Ovary (tissue), 10 donors: ENCODE measurements at places on chromosomes 4 and X. TPM values are rescaled to one million over a fixed set of nuclear protein-coding genes. Genes with fewer than 3 reads are reported as not detected.

DNA sequence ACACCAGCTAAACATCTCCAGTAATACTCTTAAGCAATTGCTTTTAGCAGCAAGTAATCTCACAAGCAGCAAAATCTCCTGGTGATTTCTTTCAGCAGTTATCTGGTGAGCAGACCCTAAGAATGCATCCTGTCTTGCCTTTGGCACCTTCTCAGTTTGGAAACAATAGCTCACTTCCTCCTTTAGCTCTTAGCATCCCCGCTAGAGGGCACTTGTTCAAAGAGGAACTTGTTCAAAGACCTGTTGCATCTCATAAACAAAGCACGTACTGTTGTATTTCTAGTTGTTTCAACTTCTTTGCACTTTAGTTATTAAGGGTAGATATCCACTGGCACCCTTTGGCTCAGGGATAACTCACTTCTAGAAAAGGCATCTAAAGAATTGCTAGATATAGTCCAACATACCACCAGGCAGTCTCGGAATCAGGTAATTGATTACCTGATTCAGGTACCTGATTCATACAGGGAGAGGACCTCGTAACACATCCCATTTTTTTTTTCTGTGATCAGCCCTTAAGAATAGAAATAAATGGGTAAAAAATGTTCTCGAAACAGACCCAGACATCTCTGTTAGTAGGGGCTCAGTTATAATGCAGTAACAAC lies 81.9 kb upstream of the QRFPR start:
- no peak overlapping the region for H3K4me3 ChIP-seq
- H3K4me1 ChIP-seq: no peaks in the 10 kb centered on the region
- H3K36me3 ChIP-seq: no peaks in the 10 kb centered on the region

- no peaks in the 10 kb centered on the region for H3K4me1 ChIP-seq
- no peaks in the 10 kb centered on the region for H3K36me3 ChIP-seq
- H3K27ac ChIP-seq: no peak overlapping the region
Measured at GRCh38 chr4:151658959-151659600, 101.7 kb downstream of the GATB start.

DNA sequence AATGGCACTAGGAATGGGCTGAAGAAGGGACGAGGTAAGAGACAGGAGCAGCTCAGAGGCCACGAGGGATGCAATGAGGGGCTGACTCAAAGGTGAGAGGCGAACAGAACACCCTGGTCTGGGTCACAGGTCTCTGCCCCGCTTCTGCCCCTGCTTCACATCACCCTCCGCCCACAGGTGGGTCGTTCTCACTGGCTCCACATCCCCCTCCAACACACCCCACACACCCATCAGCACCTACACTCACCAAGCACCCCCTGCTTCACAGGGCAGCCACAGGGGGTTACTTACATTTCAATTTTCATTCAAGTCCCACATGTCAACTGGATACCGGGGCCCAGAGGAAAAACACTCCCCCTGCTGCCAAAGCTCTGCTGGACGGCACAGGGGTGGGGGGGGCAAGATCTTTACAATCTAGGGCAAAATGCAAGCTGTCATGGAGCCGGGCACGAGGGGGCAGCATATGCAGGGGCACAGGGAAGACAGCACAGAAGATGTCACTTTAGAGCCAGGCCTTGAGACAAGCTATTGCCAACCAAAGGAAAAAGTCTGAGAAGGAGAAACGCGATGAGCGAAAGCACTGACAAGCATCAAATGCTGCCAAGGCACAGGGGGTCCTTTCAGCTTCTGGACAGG lies 94.0 kb downstream of the AFAP1 start:
- no peak for DNase-seq
- no peak overlapping the region for H3K4me3 ChIP-seq
- peaks cover 18% of the 10 kb centered on the region for H3K4me1 ChIP-seq
- H3K27ac ChIP-seq: no peak overlapping the region

- H3K36me3 ChIP-seq: no peaks in the 10 kb centered on the region
- H3K27ac ChIP-seq: no peak overlapping the region
- no peak overlapping the region for H3K4me3 ChIP-seq
- H3K27me3 ChIP-seq: no peaks in the 10 kb centered on the region
- DNase-seq: no peak
Measured at GRCh38 chr4:150236626-150237025, 158.4 kb downstream of the DCLK2 start.

GRCh38 chr4:2790583-2791517 lies 2.0 kb upstream of the SH3BP2 start:
- H3K4me3 ChIP-seq: no peak overlapping the region
- H3K36me3 ChIP-seq: no peaks in the 10 kb centered on the region
- no peak overlapping the region for H3K27ac ChIP-seq
- DNase-seq: peak; percentile 28

DNA sequence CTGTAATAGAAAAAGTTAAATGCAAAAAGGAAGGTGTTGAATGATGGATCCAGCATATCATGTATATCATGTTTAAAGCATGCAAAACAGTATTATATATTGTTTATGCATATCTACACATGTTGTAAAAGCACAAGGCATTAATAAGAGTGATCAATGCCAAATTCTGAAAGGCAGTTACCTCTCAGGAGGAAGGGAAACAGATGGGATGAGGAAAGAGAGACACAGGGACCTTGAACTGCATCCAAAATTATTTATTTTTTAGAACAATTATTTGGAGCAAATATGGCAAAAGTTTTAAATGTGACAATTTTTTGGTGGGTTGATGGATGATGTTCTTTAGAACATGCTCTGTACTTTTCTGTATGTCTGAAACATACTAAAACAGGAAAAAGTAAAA lies 193.4 kb downstream of the CLCN4 start:
- DNase-seq: no peak
- H3K36me3 ChIP-seq: no peaks in the 10 kb centered on the region
- no peak overlapping the region for H3K4me3 ChIP-seq
- no peak overlapping the region for H3K27ac ChIP-seq

DNA sequence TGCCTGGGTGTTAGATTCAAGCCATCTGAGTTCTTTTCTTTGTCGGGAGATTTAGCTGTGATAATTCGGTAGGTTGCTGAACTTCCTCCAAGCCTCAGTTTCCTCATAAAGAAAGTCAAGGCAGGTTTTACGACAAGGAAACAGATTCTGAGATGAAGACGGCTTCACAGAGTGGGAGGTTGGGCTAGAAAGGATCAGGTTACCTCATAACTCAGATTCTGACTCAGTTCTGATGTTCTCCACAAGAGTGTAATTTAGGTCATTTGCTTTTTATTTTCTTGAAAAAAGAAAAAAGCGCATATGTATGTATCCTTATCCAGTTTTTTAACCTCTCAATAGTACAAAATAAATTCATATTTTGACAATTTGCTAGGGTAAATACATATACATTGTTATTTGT lies 47.2 kb upstream of the ELOVL6 start:
- H3K4me1 ChIP-seq: no peaks in the 10 kb centered on the region
- no peak overlapping the region for H3K27ac ChIP-seq
- H3K4me3 ChIP-seq: no peak overlapping the region

- no peaks in the 10 kb centered on the region for H3K27me3 ChIP-seq
- no peak for DNase-seq
- peaks cover 12% of the 10 kb centered on the region for H3K4me1 ChIP-seq
- no peaks in the 10 kb centered on the region for H3K36me3 ChIP-seq
Measured at GRCh38 chr4:140099983-140100382, 54.0 kb downstream of the MAML3 start.

GRCh38 chr4:17398035-17398434 lies 113.9 kb downstream of the QDPR start:
- no peak for DNase-seq
- no peak overlapping the region for H3K27ac ChIP-seq
- H3K4me1 ChIP-seq: no peaks in the 10 kb centered on the region
- no peaks in the 10 kb centered on the region for H3K27me3 ChIP-seq

- no peaks in the 10 kb centered on the region for H3K27me3 ChIP-seq
- H3K4me1 ChIP-seq: no peaks in the 10 kb centered on the region
- no peak overlapping the region for H3K27ac ChIP-seq
- H3K4me3 ChIP-seq: no peak overlapping the region
Measured at GRCh38 chr4:173093361-173093760, 75.2 kb upstream of the GALNT7 start.

DNA sequence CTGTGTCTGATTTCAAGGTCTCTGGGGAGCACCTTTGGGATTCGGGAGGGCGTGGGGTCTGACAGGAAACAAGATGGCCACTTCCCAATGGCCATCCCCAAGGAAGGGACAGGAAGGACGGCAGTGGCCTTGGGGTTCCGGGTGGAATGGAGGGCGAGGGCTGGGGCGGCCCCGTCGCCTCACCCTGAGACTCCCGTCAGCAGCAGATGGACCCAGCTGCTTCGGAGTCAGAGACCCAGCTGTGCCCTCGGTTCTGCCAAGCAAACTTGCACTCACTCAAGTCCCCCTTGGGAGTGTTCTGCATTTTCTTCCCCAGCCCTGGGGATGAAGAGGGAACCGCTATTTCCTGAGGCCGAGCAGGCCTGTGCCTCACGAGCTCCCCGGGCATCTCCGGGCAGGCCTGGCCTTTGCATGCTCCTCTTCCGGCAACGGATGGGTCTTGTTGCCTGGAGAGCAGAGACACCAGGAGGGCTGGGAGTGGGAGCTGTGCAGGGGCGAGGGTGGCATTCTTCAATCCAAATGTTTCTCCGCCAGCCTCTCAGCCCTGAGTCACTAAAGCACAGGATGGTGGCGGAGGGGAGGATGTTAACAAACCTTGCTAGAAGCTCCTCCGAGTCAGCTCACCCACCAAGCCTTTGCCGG lies 6.8 kb upstream of the DUSP9 start:
- H3K27ac ChIP-seq: no peak overlapping the region
- H3K4me3 ChIP-seq: no peak overlapping the region
- DNase-seq: no peak
- no peaks in the 10 kb centered on the region for H3K4me1 ChIP-seq

- H3K36me3 ChIP-seq: no peaks in the 10 kb centered on the region
- no peak overlapping the region for H3K27ac ChIP-seq
- no peak overlapping the region for H3K4me3 ChIP-seq
- peaks cover 2% of the 10 kb centered on the region for H3K4me1 ChIP-seq
- no peaks in the 10 kb centered on the region for H3K27me3 ChIP-seq
Measured at GRCh38 chr4:89134775-89135319, 23.5 kb downstream of the TIGD2 start.

DNA sequence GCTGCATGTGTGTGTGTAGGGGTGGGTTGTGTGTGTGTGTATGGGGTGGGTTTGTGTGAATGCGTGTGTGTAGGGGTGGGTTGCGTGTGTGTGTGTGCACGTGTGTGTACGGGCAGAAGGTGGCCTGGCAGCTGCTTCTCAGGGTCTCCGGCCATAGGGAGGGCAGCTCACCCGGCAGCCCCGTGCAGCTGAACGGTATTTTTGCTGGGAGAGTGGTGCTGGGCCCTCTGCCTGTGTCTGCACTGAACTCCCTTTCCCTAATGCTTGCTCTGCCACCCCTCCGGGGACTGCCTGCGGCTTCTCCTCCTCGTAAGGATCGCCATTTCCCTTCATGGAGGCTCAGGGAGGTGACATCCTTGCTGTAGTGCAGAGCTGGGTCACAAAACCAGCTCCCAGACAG lies 30.2 kb downstream of the WFS1 start:
- no peak for DNase-seq
- no peak overlapping the region for H3K4me3 ChIP-seq
- H3K36me3 ChIP-seq: no peaks in the 10 kb centered on the region
- no peak overlapping the region for H3K27ac ChIP-seq
- peaks cover 6% of the 10 kb centered on the region for H3K4me1 ChIP-seq

GRCh38 chrX:107721318-107721717 lies 54.3 kb downstream of the TSC22D3 start:
- no peak overlapping the region for H3K27ac ChIP-seq
- H3K27me3 ChIP-seq: no peaks in the 10 kb centered on the region
- no peaks in the 10 kb centered on the region for H3K36me3 ChIP-seq
- DNase-seq: no peak
- H3K4me1 ChIP-seq: peaks cover 8% of the 10 kb centered on the region

IL2 gene
- not detected for total RNA-seq

PJA1 gene
- 58.3 TPM for total RNA-seq

GABRQ gene
- total RNA-seq: 0.05 TPM

PHKA1 gene
- total RNA-seq: 7.5 TPM

SRD5A3 gene
- total RNA-seq: 1.7 TPM

PRKX gene
- total RNA-seq: 8.3 TPM

SLC38A5 gene
- 19.3 TPM for total RNA-seq

ZDHHC9 gene
- 20.8 TPM for total RNA-seq

GPR34 gene
- total RNA-seq: 8.3 TPM
